Spleen (tissue), 13 donors: ENCODE measurements at places on chromosomes 5 and 9. TPM values are rescaled to one million over a fixed set of nuclear protein-coding genes. Genes with fewer than 3 reads are reported as not detected.
A peak's percentile ranks its signal among the peaks of the same experiment; 100 is the strongest.

ARSB gene
- 9.7 TPM for total RNA-seq

C9orf50 gene
- not detected for total RNA-seq

NEURL1B gene
- 1.9 TPM for total RNA-seq

NME5 gene
- 1.1 TPM for total RNA-seq

PCDHA1 gene
- not detected for total RNA-seq

PAEP gene
- total RNA-seq = not detected

GRCh38 chr5:152061095-152061494 lies 136.4 kb upstream of the GLRA1 start:
- no peak overlapping the region for H3K4me3 ChIP-seq
- no peaks in the 10 kb centered on the region for H3K27me3 ChIP-seq
- H3K4me1 ChIP-seq = no peaks in the 10 kb centered on the region
- H3K36me3 ChIP-seq = no peaks in the 10 kb centered on the region
- no peak overlapping the region for H3K27ac ChIP-seq
- DNase-seq = no peak

GRCh38 chr9:136021872-136022681 lies 60.9 kb upstream of the UBAC1 start:
- H3K27ac ChIP-seq = no peak overlapping the region
- H3K4me1 ChIP-seq = peaks cover 55% of the 10 kb centered on the region
- H3K4me3 ChIP-seq = no peak overlapping the region
- H3K27me3 ChIP-seq = no peaks in the 10 kb centered on the region

- H3K4me3 ChIP-seq = no peak within 1 kb of the TSS
- H3K27ac ChIP-seq = no peak within 1 kb of the TSS
- no peaks in the 10 kb centered on the region for H3K36me3 ChIP-seq
- DNase-seq = peak; percentile 58
Measured at GRCh38 chr5:19987612-19988361, at the start of gene CDH18. Gene CDH18 (minus strand): TSS chr5:19988200. CDS start chr5:19838986, 149,214 bp downstream.

DNA sequence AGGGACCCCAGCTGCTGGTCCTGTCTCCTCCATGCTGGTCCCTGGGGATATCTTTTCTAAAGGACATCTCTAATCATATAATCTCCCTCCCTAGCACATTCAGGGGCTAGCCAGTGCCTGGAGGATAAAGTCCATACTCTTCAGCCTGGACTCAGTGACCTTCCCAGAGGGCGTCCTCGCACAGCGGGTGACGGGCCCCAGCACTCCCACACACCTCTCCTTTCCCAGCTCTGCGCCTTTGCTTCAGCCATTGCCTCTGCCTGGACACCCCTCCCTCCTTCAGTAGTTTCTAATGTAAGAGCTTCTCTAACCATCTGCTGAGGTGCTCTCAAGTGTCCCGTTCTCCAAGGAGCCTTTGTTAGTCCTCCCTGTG lies 15.2 kb upstream of the TNIP1 start:
- H3K4me3 ChIP-seq = no peak overlapping the region
- H3K4me1 ChIP-seq = peaks cover 96% of the 10 kb centered on the region
- H3K27ac ChIP-seq = peak overlapping the region; percentile 86
- no peaks in the 10 kb centered on the region for H3K27me3 ChIP-seq

DNA sequence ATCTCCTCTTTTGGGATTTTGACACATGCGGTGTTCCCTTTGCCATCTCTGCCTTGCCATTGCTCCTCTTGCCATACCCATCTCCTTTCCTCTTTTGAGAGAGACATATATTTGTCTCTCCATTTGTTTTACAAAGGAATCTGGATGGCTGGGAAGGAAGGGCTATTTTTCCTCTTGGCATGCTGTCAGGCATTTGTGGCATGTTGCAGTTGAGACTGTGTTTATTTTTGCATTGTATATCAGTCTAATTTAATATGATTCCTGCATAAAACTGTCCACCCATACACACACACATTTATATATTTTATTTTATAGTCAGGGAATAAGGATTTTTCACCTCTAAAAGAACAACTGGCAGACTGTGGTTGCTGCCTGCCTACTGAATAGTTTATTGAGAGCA lies 1105.8 kb upstream of the SEMA6A start:
- H3K4me1 ChIP-seq = no peaks in the 10 kb centered on the region
- H3K36me3 ChIP-seq = no peaks in the 10 kb centered on the region
- DNase-seq = no peak
- H3K27me3 ChIP-seq = no peaks in the 10 kb centered on the region
- H3K4me3 ChIP-seq = no peak overlapping the region

GRCh38 chr5:40799258-40799657 lies 1.1 kb upstream of the PRKAA1 start:
- no peak for DNase-seq
- peaks cover 6% of the 10 kb centered on the region for H3K4me1 ChIP-seq
- H3K36me3 ChIP-seq = no peaks in the 10 kb centered on the region
- no peaks in the 10 kb centered on the region for H3K27me3 ChIP-seq
- H3K4me3 ChIP-seq = no peak overlapping the region

- H3K4me3 ChIP-seq = no peak overlapping the region
- H3K36me3 ChIP-seq = no peaks in the 10 kb centered on the region
- H3K27ac ChIP-seq = no peak overlapping the region
- no peak for DNase-seq
- H3K4me1 ChIP-seq = peaks cover 10% of the 10 kb centered on the region
- no peaks in the 10 kb centered on the region for H3K27me3 ChIP-seq
Measured at GRCh38 chr9:100211476-100211875, 112.4 kb downstream of the INVS start.

GRCh38 chr5:88536146-88536545 lies 267.5 kb upstream of the TMEM161B start:
- no peaks in the 10 kb centered on the region for H3K36me3 ChIP-seq
- no peak for DNase-seq
- no peaks in the 10 kb centered on the region for H3K27me3 ChIP-seq
- no peak overlapping the region for H3K4me3 ChIP-seq
- H3K27ac ChIP-seq = no peak overlapping the region
- no peaks in the 10 kb centered on the region for H3K4me1 ChIP-seq

DNA sequence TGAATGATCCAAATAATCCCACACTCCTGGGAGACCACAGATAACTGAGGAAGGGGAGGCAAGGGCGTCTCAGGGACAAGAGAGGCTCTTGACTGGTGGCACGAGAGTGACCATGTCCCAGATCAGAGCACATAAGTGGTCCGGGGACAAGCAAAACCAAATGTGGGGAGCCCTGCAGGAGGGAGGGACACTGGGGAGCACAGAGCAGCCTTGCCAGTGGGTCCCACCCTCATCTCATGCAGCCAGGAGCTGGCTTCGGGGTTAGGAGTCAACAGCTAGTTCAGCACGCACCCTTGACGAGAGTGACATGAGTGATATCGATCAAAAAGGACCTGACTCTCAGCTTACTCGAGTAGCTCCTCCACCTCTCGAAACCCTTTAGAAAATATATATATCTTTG lies 16.5 kb upstream of the UBE2QL1 start:
- no peak overlapping the region for H3K27ac ChIP-seq
- no peak overlapping the region for H3K4me3 ChIP-seq
- H3K4me1 ChIP-seq = no peaks in the 10 kb centered on the region
- no peak for DNase-seq
- peaks cover 21% of the 10 kb centered on the region for H3K27me3 ChIP-seq
- H3K36me3 ChIP-seq = no peaks in the 10 kb centered on the region

- DNase-seq = no peak
- no peak overlapping the region for H3K4me3 ChIP-seq
- no peak overlapping the region for H3K27ac ChIP-seq
- no peaks in the 10 kb centered on the region for H3K4me1 ChIP-seq
- H3K36me3 ChIP-seq = no peaks in the 10 kb centered on the region
Measured at GRCh38 chr9:78857373-78858225, 560.7 kb downstream of the PSAT1 start.

- H3K4me3 ChIP-seq = no peak overlapping the region
- H3K27ac ChIP-seq = no peak overlapping the region
- peaks cover 4% of the 10 kb centered on the region for H3K4me1 ChIP-seq
- H3K27me3 ChIP-seq = no peaks in the 10 kb centered on the region
- DNase-seq = no peak
Measured at GRCh38 chr5:80870442-80870841, 89.7 kb upstream of the RASGRF2 start.

DNA sequence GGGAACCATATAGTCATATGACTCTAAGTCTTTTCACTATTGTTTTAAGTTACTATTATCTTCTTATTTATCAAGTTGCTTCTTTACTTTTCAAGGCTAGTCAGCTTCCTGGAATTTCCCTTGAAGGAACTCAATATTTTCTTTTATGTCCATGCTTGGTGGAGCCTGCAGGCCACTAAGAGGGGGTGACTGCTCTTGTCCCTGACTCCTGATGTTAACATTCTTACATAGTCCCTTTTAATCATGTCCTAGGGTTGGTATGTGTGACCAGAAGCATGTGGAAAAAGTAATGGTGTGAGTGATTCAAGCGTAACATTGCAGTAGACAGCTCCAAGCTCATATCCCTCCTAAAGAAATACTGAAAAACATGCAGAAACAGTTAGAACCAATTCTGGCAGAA lies 1536.2 kb upstream of the CDH9 start:
- no peaks in the 10 kb centered on the region for H3K27me3 ChIP-seq
- no peaks in the 10 kb centered on the region for H3K4me1 ChIP-seq
- no peaks in the 10 kb centered on the region for H3K36me3 ChIP-seq
- H3K27ac ChIP-seq = no peak overlapping the region
- DNase-seq = no peak

- H3K27me3 ChIP-seq = no peaks in the 10 kb centered on the region
- H3K27ac ChIP-seq = no peak overlapping the region
- DNase-seq = no peak
- H3K4me1 ChIP-seq = no peaks in the 10 kb centered on the region
- no peak overlapping the region for H3K4me3 ChIP-seq
Measured at GRCh38 chr5:126487596-126487995, 64.4 kb downstream of the GRAMD2B start.

DNA sequence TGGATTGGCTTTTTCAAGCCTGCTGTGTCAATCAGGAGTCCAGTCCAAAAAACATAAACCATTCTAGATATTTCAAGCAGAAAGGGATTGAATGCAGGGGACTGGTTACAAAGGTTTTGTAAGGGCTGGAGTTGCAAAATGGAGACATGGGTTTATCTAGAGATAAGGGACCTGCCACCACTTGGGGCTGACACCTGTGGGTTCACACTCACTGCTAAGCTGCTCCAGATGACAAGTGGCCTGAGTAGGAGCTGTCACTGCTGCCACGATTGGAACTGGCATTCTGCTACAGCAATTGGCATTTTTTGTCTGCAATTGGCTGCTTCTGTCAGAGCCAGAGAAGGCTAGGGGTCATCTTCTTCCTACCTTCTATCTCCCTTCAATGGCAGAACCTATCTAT lies 66.3 kb upstream of the ZFR start:
- no peak overlapping the region for H3K27ac ChIP-seq
- DNase-seq = no peak
- H3K4me1 ChIP-seq = peaks cover 12% of the 10 kb centered on the region
- H3K27me3 ChIP-seq = peaks cover 2% of the 10 kb centered on the region
- H3K4me3 ChIP-seq = no peak overlapping the region
- no peaks in the 10 kb centered on the region for H3K36me3 ChIP-seq

DNA sequence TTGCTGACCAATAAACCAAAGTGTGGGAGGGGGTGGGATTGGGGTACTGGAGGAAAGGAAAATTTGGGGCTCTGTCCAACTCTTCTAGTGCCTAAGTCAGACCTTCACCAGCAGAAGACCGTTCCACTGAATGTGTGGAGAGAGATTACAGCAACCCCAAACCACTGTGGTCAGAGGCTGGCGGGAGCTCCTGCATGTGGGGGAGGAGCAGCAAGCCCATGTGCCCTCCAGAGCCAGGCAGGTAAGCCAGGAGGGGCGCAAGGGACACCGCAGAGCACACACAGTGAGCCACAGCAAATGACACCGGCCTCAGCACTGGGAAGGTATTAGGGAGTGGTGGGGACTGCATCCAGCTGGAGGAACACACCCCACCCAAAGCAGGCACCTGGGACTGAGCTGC lies 62.9 kb downstream of the SMIM23 start:
- peaks cover 11% of the 10 kb centered on the region for H3K4me1 ChIP-seq
- no peak for DNase-seq
- peaks cover 15% of the 10 kb centered on the region for H3K36me3 ChIP-seq
- H3K27me3 ChIP-seq = no peaks in the 10 kb centered on the region
- no peak overlapping the region for H3K27ac ChIP-seq

GRCh38 chr9:127303830-127304229 lies 39.3 kb downstream of the GARNL3 start:
- H3K4me1 ChIP-seq = peaks cover 2% of the 10 kb centered on the region
- no peak for DNase-seq
- no peak overlapping the region for H3K27ac ChIP-seq
- no peaks in the 10 kb centered on the region for H3K36me3 ChIP-seq
- H3K27me3 ChIP-seq = no peaks in the 10 kb centered on the region

DNA sequence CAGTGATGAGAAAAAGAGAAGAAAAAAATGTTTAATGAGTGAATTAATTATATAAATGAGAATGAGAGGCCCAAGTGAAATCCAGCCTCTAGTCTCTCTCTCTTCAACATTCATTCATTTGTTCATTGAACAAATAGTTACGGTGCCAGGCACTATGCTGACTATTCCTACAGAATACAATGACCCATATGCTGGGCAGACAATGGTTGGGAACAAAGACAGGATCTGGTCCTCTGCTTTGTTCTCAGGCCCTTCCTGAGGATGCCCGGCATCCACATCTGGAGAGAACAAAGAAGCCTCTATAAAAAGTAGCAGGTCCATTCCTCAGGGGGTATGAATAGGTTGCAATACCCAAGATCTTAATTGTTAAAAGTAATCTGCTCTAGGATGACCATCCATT lies 6.9 kb downstream of the ADAM19 start:
- H3K4me3 ChIP-seq = no peak overlapping the region
- peaks cover 100% of the 10 kb centered on the region for H3K4me1 ChIP-seq
- no peaks in the 10 kb centered on the region for H3K36me3 ChIP-seq
- DNase-seq = no peak
- H3K27ac ChIP-seq = peak overlapping the region; percentile 12

DNA sequence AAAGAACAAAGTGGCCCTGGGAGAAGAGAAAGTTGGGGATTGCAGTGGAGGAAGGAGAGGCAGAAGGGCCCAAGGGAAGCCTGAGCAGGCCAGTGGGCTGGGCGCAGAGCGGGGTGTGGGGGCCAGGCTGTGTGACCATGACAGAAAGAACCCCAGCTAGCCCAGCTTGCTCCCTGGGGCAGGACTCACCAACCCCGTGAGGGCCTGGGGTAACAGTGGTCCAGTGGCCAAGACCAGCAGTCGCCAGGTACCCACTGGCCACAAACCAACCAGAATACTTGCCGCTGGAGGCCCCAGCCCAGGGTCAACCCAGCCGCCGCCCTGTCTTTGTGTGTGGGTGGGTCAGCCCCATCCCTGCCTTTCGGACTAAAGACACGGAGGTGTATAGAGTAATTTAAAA lies 146.5 kb downstream of the CACNA1B start:
- peaks cover 18% of the 10 kb centered on the region for H3K4me1 ChIP-seq
- DNase-seq = peak; percentile 43
- no peak overlapping the region for H3K27ac ChIP-seq
- no peak overlapping the region for H3K4me3 ChIP-seq
- H3K27me3 ChIP-seq = peaks cover 52% of the 10 kb centered on the region

- H3K36me3 ChIP-seq = no peaks in the 10 kb centered on the region
- DNase-seq = no peak
- no peaks in the 10 kb centered on the region for H3K4me1 ChIP-seq
- no peaks in the 10 kb centered on the region for H3K27me3 ChIP-seq
- no peak overlapping the region for H3K27ac ChIP-seq
Measured at GRCh38 chr5:125611541-125611940, 811.7 kb upstream of the GRAMD2B start.

GRCh38 chr5:74240783-74241750 lies 399.5 kb downstream of the ENC1 start:
- no peaks in the 10 kb centered on the region for H3K27me3 ChIP-seq
- no peak for DNase-seq
- H3K36me3 ChIP-seq = no peaks in the 10 kb centered on the region
- H3K27ac ChIP-seq = no peak overlapping the region
- H3K4me3 ChIP-seq = no peak overlapping the region
